ENCODE measurements at places on chromosomes 11 and 22. TPM values are rescaled to one million over a fixed set of nuclear protein-coding genes. Genes with fewer than 3 reads are reported as not detected.

PKP3 gene
- 14.3 TPM for total RNA-seq

OR52D1 gene
- not detected for total RNA-seq

OR4C12 gene
- total RNA-seq = not detected

OR2AG2 gene
- not detected for total RNA-seq

TMPRSS13 gene
- 0.13 TPM for total RNA-seq

NRIP3 gene
- 2.9 TPM for total RNA-seq

MRGPRX3 gene
- not detected for total RNA-seq

EHF gene
- 0.31 TPM for total RNA-seq

MAPK11 gene
- 6.8 TPM for total RNA-seq

RFPL2 gene
- not detected for total RNA-seq

DRD2 gene
- total RNA-seq = not detected

PHLDA2 gene
- total RNA-seq = 5.0 TPM

OR51B5 gene
- total RNA-seq = not detected

LGALS12 gene
- total RNA-seq = not detected

MS4A2 gene
- 4.7 TPM for total RNA-seq

OR8A1 gene
- not detected for total RNA-seq

RRM1 gene
- 67.4 TPM for total RNA-seq

PACSIN3 gene
- total RNA-seq = 74.9 TPM

BIRC3 gene
- total RNA-seq = 15.9 TPM

OR4A16 gene
- total RNA-seq = not detected

SYT9 gene
- total RNA-seq = 0.13 TPM

LPXN gene
- 5.4 TPM for total RNA-seq

GPR83 gene
- total RNA-seq = 0.35 TPM

ART1 gene
- not detected for total RNA-seq

SCUBE2 gene
- 7.0 TPM for total RNA-seq

DDX10 gene
- 21.0 TPM for total RNA-seq

TRPC6 gene
- total RNA-seq = 31.9 TPM

Measured in gastroesophageal sphincter (tissue), 4 donors.